ENCODE measurements at places on chromosomes 5 and 9. TPM values are rescaled to one million over a fixed set of nuclear protein-coding genes. Genes with fewer than 3 reads are reported as not detected.

GRCh38 chr5:87924436-87924835, 344.2 kb downstream of the TMEM161B start:
- H3K27ac ChIP-seq, result no peak overlapping the region
- no peak for DNase-seq
- no peak overlapping the region for H3K4me3 ChIP-seq

DNA sequence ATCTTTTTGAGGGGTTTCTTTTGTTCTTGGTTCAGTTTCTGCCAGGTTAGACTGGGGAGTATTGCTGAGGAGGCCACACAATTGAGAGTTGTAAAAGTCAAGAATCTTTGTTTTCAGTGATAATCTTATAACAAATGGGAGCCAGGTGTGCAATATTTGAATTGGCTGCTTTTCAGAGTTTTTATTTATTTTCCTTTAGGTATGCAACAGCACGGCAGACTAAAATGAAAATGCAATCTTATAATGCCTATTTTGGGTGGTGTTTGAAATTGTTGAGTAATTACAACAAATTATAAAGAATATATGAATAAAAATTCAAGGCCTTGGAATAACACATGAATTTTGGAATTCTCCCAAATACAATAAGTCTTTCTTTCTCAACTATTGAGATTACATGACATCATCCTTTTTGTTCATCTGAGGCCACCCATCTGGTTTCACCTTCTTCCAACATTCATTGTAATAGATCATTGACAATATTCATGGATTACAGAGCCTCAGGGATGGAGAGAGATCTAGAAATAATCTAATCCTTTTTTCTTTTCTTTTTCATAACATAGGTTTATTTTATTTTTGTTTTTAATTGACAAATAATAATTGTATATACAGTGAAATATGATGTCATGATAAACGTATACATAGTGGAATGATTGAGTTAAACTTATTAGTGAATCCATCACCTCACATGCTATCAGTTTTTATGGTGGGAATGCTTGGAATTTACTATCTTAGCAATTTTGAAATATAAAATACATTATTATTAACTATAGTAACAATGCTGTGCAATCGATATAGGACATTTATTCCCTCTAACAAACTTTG, 1061.0 kb downstream of the NR2F1-AS1 start:
- no peak overlapping the region for H3K4me3 ChIP-seq
- H3K4me1 ChIP-seq, result peaks cover 2% of the 10 kb centered on the region
- no peaks in the 10 kb centered on the region for H3K27me3 ChIP-seq
- no peaks in the 10 kb centered on the region for H3K36me3 ChIP-seq

DNA sequence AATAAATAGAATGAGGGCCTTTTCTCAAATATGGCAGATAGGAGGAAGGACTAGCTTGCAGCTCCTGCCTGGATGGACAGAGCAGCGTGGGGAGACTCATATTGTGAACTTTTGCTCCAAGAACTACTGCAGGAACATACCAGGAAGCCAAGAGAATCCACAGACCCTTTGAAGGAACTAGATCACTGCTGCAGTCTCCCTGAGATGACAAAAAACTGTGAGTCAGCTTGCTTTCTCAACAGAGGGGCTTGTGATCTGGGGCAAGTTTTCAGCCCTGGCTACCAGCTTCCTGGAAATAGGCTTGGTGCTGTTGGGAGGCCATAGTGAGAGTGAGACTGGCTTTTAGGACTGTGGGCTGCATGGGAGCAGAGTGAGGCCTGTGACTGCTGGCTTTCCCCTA, 170.6 kb upstream of the TRIM32 start:
- H3K27ac ChIP-seq, result no peak overlapping the region
- no peaks in the 10 kb centered on the region for H3K27me3 ChIP-seq
- H3K4me3 ChIP-seq, result no peak overlapping the region
- H3K4me1 ChIP-seq, result no peaks in the 10 kb centered on the region
- no peaks in the 10 kb centered on the region for H3K36me3 ChIP-seq
- no peak for DNase-seq

DNA sequence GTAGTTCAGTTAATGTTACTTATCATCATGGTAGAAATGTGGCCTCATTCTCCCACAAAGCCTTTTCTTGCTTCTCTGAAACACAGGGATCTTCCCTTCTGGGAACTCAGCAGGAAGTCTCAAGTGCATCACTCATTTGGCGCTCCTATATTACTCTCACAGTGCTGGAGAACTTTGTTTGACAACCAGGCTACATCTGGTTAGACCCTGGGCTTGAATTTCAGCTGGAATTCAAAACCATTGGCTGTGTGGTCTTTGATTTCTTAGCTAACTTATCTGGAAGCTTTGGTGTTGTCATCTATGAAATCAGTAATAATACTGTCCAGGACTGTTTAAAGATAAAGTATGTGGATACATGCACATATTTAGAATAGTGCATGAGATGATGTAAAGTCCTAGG, 1777.1 kb downstream of the MAT2B start:
- DNase-seq, result no peak
- no peaks in the 10 kb centered on the region for H3K36me3 ChIP-seq
- no peak overlapping the region for H3K27ac ChIP-seq
- no peak overlapping the region for H3K4me3 ChIP-seq

Gene SLC46A2
- total RNA-seq, result not detected

DNA sequence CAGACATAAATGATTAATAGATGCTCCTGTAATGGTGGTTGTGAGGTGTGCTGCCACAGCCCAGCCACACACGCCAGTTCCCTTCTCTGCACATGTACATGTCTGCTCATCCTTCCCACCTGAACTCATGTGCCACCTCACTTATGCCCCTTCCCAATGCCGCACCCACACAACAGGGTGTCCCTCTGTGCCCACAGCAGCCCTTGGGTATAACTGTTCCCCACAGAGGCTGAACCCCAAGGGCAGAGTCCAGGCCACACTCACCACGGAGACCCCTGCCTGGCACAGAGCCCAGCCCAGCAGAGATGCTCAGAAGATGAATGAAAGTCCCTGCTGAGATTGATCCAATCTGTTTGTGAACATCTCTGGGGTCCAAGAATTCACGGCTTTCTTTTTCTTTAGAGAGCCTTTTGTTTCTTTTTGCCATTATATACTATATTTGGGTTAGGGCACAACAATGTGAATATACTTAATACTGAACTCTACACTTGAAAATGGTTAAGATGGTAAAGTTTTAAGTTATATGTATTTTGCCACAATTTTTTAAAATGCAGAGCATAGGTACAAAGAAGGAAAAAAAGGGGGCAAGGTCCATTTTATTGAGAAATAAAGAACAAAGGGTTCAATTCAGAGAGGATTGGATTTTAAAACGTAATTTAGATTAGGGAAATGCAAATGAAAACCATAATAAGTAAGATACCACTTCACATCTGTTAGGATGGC, 29.6 kb downstream of the IRF1 start:
- DNase-seq, result no peak
- H3K27me3 ChIP-seq, result no peaks in the 10 kb centered on the region
- H3K4me1 ChIP-seq, result peaks cover 87% of the 10 kb centered on the region
- H3K36me3 ChIP-seq, result peaks cover 28% of the 10 kb centered on the region
- H3K27ac ChIP-seq, result peak overlapping the region; percentile 64
- H3K4me3 ChIP-seq, result peak overlapping the region; percentile 3

DNA sequence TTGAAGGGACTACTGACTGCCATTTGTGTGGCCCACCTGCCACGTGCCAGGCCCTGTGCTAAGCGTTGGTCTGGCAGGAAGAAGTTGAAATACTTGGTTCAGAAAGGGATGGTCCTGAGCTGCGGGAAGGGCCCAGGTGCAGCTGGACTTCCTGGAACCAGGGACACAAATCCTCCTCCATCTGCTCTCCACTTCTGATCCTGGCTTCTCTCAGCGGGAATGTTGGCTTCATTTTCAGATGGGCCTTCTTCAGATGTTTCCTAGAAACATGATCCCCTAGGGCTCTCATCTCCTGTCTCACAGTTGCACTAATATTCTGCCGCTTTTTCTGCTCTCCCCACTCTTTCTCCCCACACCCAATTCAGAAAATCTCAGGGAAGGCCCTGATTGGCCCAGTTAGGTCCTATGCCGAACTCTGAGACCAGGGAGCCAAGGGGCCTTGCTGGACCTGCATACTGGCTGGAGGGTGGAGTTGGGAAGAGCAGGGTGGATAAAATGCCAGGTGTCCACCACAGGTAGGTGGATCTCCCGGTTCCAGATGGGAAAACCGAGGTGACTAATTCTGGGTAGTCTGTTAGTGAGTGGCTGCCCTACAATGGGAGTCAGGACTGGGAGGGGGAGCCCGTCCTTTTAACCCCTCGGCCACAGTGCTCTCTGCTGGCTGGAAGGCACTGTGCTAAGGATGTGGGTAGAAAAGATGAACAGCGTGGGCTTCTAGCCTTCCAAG, 19.4 kb downstream of the PSAT1 start:
- peaks cover 71% of the 10 kb centered on the region for H3K36me3 ChIP-seq
- H3K4me1 ChIP-seq, result peaks cover 8% of the 10 kb centered on the region
- H3K27ac ChIP-seq, result no peak overlapping the region
- no peak for DNase-seq
- no peaks in the 10 kb centered on the region for H3K27me3 ChIP-seq
- no peak overlapping the region for H3K4me3 ChIP-seq

- H3K36me3 ChIP-seq, result no peaks in the 10 kb centered on the region
- DNase-seq, result no peak
- H3K27me3 ChIP-seq, result no peaks in the 10 kb centered on the region
- H3K4me3 ChIP-seq, result peak overlapping the region; percentile 22
Measured at GRCh38 chr5:98839469-98840383, 66.3 kb downstream of the RGMB start.

DNA sequence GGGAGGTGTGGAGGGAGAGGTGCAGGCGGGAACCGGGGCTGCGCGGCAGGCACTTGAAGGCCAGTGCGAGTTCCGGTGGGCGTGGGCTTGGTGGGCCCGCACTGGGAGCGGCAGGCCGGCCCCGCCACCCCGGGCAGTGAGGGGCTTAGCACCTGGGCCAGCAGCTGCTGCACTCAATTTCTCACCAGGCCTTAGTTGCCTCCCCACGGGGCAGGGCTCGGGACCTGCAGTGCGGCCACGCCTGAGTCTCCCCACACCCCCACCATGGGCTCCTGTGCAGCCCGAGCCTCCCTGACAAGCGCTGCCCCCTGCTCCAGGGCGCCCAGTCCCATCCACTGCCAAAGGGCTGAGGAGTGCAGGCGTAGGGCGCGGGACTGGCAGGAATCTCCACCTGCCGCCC, 284.5 kb downstream of the DEPDC1B start:
- no peaks in the 10 kb centered on the region for H3K27me3 ChIP-seq
- no peak overlapping the region for H3K4me3 ChIP-seq
- no peak overlapping the region for H3K27ac ChIP-seq
- peaks cover 3% of the 10 kb centered on the region for H3K4me1 ChIP-seq
- H3K36me3 ChIP-seq, result no peaks in the 10 kb centered on the region
- DNase-seq, result no peak

DNA sequence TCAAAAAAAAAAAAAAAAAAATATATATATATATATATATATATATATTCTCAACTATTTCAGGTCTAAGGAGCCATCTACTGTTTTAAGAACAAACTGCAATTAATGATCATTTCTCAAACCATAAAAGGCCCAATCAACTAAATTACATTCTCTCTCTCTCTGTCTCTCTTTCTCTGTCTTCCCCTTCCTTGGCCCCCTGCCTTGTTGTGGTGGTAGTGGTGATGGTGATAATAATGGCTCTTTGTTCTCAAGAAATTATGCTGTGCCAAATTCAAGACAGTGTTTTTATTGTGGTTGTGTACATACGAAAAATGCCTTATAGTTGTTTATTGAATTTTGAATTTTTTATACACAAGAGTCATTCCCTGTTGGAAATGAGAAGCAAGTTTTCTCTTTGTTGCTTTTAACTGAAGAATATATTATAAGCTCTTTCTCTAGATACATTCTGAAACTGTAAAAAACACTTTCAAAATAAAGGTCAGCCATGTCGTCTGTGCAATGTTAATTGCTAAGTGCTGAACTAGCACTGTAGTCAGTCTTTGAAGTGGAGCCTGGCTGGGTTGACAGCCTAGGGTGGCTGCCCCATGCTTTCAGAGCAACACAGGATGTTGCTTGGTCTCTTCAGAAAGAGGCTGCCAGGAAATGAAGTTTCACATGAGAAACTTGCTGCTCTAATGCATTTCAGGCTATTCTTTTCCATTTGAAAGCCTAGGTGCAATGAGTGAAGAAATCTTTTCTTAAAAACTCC, 96.0 kb downstream of the HINT1 start:
- H3K4me1 ChIP-seq, result peaks cover 49% of the 10 kb centered on the region
- peak overlapping the region; percentile 80 for H3K4me3 ChIP-seq
- peak overlapping the region; percentile 96 for H3K27ac ChIP-seq
- DNase-seq, result peak; percentile 92
- H3K36me3 ChIP-seq, result peaks cover 15% of the 10 kb centered on the region
- no peaks in the 10 kb centered on the region for H3K27me3 ChIP-seq

GRCh38 chr9:133120501-133121197, 391 bp downstream of the RALGDS start:
- H3K4me3 ChIP-seq, result peak overlapping the region; percentile 84
- no peaks in the 10 kb centered on the region for H3K27me3 ChIP-seq
- peak overlapping the region; percentile 78 for H3K27ac ChIP-seq
- no peak for DNase-seq

DNA sequence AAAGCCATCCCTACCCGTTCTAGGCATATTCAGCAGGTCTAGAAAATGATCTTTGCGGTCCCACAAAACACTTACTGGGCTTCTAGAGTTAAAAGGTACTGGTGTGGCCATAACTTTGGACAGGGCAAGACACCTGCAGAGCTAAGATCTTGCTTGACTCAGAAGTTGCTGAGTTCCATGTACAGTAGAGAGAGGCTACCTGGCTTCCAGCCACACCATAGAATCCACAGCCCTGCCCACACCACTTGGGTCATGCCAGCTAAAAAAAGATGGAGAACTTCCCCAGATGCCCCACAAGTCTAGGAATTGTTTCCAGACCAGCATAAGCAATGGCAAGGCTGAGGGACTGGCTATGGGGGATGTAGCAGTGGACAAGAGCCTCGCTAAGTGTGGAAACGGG, 52.1 kb downstream of the ABCA1 start:
- no peaks in the 10 kb centered on the region for H3K4me1 ChIP-seq
- H3K27me3 ChIP-seq, result no peaks in the 10 kb centered on the region
- DNase-seq, result no peak
- no peaks in the 10 kb centered on the region for H3K36me3 ChIP-seq

Gene CCDC187
- not detected for total RNA-seq

DNA sequence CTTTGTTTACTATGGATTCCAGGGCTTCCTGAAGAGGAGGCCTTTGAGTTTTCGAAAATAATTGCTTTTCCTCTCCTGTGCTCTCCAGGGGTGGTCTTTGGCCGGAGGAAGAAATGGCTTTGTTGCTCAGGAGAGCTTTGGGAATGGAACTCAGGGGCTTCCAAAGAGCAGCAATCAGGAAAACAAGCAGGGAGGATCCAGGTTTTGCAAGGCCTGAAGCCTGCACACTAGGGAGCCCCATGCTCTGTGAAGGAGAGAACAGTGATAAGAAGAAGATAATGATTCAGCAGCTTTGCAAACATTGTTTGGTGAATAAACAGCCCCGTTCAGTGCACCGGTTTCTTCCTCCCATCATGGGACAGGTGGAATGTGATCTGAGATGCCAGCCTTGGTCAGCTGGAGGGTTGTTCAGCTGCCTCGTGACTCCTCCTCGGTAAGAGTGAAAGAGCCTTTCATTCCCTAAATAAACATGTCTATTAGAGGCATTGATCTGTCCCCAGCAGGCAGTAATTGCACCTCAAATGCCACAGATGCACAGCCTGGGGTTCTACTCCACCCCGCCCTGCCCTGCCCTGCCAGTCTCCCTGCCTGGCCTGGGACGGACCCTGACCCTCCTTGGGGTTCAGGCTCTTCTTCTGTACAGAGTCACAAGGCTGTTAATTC, 11.5 kb upstream of the ALDH1B1 start:
- no peak for DNase-seq
- H3K4me3 ChIP-seq, result no peak overlapping the region
- no peaks in the 10 kb centered on the region for H3K36me3 ChIP-seq
- H3K4me1 ChIP-seq, result no peaks in the 10 kb centered on the region

Measured in activated CD4-positive, alpha-beta T cell treated with anti-CD3 and anti-CD28 coated beads, Interleukin-2, amount 10 ng/mL, durations not matched to agents 24 days and 14 days (primary cell).